ENCODE measurements at places on chromosomes 5 and 9. TPM values are rescaled to one million over a fixed set of nuclear protein-coding genes. Genes with fewer than 3 reads are reported as not detected.

TAS2R1 gene
- 0.22 TPM for total RNA-seq

ST6GALNAC4 gene
- total RNA-seq: 7.7 TPM

IL6ST gene
- total RNA-seq: 51.2 TPM

NME5 gene
- total RNA-seq: 9.9 TPM

MTREX gene
- total RNA-seq: 79.5 TPM

Measured in progenitor cell of endocrine pancreas (in vitro differentiated cells).